ENCODE measurements at places on chromosomes 3 and 15.
A peak's percentile ranks its signal among the peaks of the same experiment; 100 is the strongest.

GRCh38 chr3:125136515-125136914, 76.0 kb downstream of the SLC12A8 start:
- no peak for DNase-seq

DNA sequence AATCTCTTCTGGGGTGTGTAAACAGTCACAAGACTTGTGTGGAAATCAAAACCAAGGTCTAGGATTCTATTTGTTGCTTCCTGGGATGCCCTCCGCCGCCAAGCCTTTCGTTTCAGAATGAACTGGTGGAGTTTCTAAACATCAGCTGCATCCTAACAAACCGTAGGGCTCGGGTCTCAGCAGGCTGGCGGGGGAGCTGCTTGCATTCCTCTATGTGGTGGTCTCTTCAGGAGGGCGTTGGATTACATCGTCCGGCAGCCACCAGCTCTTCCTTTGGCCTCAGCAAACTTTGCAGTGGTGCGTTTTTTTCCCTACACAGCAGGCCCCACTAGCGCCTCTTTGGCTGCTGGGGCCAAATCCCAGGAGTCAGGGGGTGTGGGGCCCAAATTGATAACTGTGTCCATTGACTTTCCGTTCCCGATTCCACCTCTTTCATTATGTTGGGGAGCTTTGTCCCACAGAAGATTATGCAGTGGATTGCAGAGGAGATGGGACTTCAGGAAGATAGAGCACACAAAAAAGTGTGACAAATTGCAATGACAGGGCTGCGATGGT, 390.0 kb upstream of the NR2F2 start:
- peak; percentile 51 for DNase-seq

DNA sequence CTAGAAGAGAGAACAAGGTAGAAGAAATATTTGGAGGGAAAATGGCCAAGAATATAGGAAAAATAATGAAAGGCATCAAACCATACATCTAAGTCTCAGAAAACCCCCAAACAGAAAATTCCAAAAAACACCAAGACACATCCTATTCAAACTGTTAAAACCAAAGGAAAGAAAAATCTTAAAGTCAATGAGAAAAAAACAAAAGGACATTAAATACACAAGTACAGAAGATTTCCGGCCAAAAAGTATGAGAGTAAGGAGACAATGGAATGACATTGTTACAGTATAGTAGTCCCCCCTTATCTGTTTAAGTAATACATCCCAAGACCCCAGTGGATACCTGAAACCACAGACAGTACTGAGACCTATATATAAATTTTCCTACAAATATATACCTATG, 18.8 kb downstream of the CLASP2 start:
- DNase-seq, result no peak

GRCh38 chr3:12308517-12308916, 19.6 kb downstream of the PPARG start:
- no peak for DNase-seq

DNA sequence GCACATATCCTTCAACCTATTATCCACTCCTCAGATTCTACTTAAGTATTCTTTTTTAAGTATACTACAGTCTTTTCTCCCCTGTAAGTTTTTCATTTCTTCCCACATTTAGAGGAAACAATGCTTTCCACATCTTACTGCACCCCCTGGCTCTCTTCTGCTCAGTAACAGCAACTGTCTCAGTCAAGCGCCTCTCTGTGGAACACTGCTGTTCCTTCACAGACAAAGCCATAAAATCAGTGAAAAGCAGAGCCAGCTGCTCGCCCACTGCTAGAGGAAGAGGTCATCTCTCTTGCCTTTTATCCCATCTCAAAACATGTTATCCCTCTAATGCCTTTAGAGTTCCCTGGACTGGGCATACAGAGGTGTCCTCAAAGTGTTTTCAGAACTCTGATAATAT, 24.8 kb downstream of the SERP1 start:
- DNase-seq, result no peak

GRCh38 chr15:26475554-26475953, 297.3 kb downstream of the GABRB3 start:
- DNase-seq, result no peak

GRCh38 chr3:21779909-21780308, 28.9 kb upstream of the ZNF385D start:
- DNase-seq, result no peak

DNA sequence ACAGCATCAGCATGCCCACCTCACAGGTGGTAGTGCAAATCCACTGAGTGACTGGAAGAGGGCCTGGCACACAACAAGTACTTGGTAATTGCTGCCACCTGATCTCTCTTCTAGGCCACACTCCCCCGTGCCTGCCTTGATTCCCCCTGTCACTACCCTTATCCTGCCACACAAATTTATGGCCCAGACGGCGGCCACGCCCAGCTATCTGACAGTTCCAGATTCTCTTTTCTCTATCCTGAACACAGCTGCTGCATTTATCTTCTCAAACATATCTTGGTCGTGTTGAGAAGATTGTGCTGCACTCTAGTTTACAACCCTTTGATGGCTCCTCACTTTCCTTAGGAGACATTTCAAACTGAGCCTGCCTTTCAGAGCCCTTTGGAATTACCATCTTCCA, 585.2 kb downstream of the NTRK3 start:
- no peak for DNase-seq

DNA sequence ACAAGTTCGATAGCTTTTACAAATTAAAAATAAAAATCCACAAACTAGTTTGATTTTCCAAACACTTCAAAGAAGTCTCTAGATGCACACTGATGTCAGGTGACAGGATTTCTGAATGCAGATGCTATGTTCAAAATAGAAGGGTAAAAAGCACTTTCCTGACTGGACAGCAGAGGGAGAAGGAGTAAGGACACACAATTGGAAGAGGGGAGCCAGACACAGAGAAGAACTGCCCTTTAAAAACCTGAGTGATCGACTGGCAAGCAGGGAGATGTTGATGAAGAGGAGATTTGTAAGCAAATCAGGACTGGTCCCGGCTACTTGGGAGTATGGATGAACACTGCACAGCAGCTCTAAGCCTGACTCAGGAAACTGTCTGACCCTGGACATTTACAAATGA, 612.8 kb downstream of the MAGI1 start:
- DNase-seq, result no peak

- no peak for DNase-seq
Observed at GRCh38 chr3:171932153-171932611, 89.0 kb downstream of the TMEM212 start.

GRCh38 chr3:9241956-9242355, 7.5 kb downstream of the SRGAP3 start:
- peak; percentile 5 for DNase-seq

DNA sequence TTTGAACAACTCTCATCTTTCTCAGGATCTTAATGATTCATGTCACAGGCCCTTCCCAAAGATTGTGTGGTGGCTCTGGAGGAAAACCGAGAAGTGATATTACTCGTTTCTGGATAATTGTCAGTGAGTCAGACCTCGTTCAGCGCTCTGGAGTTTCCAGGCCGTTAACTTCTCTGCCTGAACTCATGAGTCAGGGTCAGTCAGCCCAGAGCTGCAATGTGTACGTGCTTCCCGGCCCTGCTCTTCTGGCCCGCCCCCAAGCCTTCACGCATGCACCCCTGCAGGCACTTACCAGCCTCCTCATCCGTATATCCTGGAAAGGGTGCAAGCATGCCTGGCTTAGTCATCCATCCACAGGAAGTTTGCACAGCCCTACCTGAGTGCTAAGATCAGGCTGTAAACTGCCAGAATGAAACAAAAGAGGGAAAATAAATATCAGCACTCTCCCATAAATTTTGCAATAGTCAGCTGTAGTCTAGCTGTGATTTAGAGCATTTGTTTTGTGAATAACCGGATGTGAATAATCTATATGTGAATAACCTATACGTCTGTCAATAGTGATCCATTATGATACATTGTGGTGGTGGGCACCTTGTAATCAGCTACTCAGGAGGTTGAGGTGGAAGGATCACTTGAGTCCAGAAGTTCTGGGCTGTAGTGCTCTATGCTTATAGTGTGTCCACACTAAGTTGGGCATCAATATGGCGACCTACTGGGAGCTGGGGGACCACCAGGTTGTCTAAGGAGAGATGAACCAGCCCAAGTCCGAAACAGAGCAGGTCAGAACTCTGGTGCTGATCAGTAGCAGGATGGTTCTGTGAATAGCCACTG, 35.3 kb upstream of the SEMA4B start:
- peak; percentile 66 for DNase-seq

GRCh38 chr3:150292891-150293290, 115.2 kb upstream of the TSC22D2 start:
- no peak for DNase-seq

DNA sequence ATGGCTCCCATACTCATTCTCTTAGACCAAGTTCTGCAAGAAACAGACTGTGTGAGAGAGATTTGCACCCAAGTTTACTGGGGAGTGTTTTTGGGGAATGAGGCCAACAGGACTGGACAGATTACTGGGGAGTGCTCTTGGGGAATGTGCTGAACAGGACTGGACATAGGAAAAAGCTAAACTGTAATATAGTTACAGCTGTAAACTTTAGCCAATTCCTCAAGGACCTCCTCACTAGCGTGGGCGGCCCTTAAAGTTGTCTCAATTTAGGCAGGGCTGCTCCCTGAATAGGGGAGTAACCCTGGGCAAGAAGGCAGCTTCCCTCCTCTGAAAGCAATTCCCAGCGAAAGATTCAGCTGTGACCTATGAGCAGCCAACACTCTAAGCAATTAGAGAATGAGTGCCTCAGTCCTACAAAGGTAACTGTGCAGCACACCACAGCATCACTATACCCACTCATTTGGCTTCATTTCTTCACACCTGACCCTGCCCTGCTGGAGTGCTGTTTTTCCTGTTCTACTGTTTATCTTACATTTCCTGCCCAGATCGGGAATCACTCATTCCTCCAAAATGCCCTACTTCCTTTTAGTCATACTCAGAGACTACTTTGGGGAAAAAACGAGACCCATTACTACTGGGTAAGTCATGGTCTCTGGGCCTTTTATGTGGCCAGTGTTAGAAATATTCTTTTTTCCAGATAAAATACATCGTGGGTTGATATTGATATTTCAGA, 41.3 kb upstream of the TRIM42 start:
- DNase-seq, result no peak

- peak; percentile 61 for DNase-seq
Observed at GRCh38 chr3:13018561-13019242, 54.5 kb downstream of the IQSEC1 start.

GRCh38 chr15:66362776-66363175, 6.3 kb upstream of the TIPIN start:
- DNase-seq, result no peak

- DNase-seq, result peak; percentile 73
Observed at GRCh38 chr15:80856809-80857377, 77.7 kb downstream of the CEMIP start.

DNA sequence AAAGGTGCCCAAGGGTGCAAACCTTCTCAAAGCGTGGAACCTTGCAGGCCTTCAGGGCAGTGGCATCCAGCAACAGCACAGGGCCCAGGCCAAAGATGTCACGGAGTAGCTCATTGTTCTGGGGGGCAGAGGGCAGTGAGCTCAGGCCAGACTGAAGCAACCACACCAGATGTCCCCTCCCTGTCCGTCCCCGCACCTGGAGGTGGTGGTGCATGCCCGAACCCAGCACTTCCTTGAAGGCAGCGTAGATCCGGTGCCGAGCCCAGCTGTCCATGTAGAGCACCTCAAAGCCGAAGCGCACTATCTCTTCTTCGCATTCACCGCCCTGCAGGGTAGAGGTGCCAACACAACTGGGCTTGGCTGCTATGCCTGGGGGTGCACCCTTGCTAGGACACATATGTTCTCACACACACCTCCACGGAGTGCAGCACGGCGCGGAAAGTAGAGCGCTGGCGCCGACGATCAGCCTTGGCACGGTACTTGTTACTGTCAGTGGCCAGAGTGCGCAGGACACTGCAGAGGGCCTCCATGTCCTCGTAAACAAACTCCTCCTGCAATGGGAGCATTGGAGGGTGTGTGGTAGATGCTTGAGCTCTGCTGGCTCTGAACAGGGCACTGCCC, 3.7 kb downstream of the IFRD2 start:
- peak; percentile 33 for DNase-seq

DNA sequence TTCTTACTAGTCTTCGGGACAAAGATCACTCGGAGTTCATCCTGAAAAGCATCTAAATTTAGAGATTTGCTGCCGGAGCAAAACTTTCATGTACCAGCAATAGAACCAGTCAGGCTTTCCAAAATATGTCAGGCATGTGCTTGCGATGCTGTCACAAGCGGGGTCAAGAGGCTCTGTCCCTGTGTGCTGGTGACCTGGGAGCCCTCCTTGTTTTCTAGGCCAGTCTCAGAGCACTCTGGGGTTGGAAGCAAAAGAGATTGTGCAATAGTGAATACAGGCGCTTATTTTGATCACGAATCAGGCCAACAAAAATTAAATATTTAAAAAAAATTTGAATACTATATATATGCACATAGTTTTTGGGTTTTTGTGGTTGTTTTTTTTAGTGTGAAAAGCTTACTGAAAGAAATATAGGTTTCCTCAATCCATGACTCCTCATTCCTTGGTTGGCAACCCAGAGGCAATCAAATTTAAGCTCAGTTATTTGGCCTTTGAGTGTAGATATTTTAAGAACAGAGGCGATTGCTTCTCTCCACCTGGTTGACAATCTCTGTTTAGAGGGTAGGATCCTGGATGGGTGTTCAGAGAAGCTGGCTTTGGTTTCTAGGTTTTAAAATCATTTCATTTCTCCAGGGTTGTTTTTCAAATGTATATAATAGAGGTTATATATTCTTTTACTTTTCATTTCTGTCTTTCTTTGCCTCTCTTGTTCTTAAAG, 8.4 kb upstream of the KLHL24 start:
- DNase-seq, result no peak

DNA sequence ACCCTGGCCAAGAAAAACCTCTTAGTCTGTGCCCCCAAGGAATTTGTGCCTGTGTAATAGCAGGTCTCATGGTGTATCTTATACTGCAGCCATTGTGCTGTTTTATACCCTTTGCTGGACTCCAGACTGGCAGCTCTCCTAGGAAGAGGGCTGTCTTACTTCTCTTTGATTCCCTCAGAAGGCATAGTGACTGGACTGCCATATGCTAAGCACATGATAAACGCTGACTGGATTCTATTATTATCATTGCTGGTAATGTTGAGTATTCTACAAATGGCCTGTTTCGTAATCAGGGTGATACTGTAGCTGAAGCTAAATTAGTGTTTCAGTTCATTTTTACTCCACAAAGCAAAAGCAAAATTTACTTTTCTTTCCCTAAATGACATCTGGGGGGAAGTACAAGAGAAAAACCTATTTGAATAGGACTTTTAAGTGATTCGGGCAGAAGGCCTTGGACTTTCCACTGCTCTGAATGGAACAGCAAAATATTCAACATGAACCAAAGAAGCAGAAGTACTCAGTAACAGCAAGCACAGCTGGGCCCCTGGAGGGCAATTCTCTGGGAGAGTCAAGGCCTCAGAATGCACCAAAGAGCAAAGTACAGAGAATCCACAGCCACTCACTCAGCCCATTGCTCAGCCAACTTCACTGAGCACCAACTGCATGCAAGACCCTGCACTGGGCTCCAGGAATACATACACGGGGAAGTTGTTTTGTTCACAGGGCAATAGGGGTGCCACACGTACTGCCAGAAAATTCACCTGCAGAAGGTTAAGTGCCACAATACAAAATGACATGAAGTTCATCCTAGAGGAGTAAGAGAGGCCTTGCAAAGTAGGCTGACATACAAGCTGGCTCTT, 7.9 kb upstream of the BCL2A1 start:
- DNase-seq, result no peak

- DNase-seq, result no peak
Observed at GRCh38 chr3:95797081-95797480, 1017.3 kb upstream of the EPHA6 start.

Data from endodermal cell (in vitro differentiated cells).